ENCODE measurements at places on chromosomes 11 and 22.

DNA sequence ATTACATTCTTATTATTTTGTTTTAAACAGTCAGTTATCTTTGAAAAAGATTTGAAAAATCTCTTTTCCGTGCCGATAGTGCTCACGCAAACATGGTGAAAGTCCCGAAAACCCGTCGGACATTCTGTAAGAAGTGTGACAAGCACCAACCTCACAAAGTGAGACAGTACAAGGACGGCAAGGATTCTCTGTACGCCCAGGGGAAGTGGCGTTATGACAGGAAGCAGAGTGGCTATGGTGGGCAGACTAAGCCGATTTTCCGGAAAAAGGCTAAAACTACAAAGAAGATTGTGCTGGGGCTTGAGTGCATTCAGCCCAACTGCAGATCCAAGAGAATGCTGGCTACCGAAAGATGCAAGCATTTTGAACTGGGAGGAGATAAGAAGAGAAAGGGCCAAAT lies 28.7 kb upstream of the CTSD start:
- no peak for DNase-seq

GRCh38 chr11:7690648-7691047 lies 15.6 kb downstream of the OVCH2 start:
- DNase-seq: no peak

- no peak for DNase-seq
These were observed 22.1 kb upstream of the TMPRSS13 start for GRCh38 chr11:117950993-117951961.

GRCh38 chr22:28829358-28830181 lies 29.2 kb upstream of the XBP1 start:
- DNase-seq: peak; percentile 78

DNA sequence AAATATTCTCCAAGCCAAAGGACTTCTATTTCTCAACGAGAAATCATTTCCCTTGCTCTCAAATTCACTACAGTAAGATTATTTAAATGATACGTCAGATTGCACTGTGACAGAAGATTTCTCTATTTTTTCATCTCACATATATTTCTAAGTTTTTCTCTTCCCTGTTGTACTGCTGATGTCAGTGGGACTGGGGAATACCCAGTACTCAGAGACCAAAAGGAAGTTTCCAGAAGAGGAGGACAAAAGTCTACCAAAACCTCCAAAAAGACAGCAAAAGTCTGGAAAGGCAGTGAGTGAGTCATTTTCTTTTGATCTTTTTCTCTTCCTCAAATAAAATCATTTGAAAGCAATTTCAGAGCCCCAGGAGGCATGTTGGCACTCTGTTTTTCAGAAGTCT lies 149.8 kb upstream of the PITPNB start:
- no peak for DNase-seq

DNA sequence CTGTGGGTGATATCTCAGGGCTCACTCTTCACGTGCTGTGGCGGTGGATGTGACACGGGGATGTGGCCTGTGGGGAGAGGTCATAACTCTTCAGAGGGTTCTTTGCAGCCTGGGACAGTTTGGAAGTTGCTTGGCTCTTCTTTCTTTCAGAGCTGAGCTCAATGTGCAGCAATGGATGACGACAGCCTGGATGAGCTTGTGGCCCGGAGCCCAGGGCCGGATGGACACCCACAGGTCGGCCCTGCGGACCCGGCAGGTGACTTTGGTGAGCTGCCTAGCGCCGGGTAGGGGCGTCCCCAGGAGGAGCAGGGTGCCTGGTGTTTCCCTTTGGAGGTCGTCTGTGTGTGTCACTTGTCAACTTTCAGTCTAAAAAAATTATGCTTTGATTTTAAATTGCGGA lies 5.1 kb downstream of the PHRF1 start:
- DNase-seq: no peak

DNA sequence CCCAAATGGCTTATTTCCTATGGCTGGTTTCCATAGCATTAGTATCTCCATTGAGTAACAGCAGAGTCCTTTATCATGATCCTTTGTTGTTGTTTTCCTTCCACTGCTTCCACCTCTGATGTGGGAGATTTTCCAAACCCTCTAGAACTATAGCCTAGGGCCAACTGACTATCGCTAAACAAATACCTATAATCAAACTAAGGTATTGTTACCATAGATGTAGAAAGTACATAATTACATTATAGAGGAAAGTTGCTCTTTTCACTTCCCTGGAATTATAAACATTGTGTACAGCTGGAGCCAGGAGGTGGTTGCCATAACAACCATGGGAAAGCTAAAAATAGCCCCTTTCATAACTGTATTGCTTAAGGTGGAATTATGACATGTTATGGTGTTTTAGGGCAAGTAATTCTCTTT lies 47.0 kb upstream of the ALKBH3 start:
- DNase-seq: no peak
